ENCODE measurements at places on chromosomes 5 and 9.

GRCh38 chr9:94479757-94480156 lies 75.1 kb upstream of the PCAT7 start:
- H3K4me1 ChIP-seq, result no peaks in the 10 kb centered on the region
- DNase-seq, result no peak
- no peak overlapping the region for H3K4me3 ChIP-seq
- H3K36me3 ChIP-seq, result no peaks in the 10 kb centered on the region
- H3K27me3 ChIP-seq, result peaks cover 16% of the 10 kb centered on the region

GRCh38 chr5:124056326-124056990 lies 544.5 kb downstream of the CSNK1G3 start:
- H3K36me3 ChIP-seq, result no peaks in the 10 kb centered on the region
- H3K27ac ChIP-seq, result no peak overlapping the region
- no peak overlapping the region for H3K4me3 ChIP-seq
- no peak for DNase-seq

DNA sequence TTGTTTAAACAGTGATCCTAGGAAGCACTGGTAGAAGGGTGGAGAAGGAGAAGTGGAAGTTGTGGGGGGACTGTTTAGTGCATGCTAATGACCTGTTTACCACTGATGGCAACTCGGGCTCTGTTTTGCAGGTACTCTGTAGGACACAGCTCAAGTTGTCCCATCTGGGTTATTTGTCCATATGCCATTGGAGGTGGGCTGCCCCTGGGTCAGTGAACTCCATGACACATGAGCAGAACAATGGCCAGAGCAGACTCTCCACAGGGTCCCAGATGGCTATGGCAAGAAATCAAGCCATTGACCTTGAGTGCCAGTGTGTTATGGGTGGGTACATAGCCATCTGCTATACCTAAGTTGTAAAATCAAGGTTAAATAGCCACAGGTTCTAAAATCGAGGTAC lies 175.9 kb downstream of the GAS1 start:
- no peaks in the 10 kb centered on the region for H3K4me1 ChIP-seq
- no peak for DNase-seq
- H3K4me3 ChIP-seq, result no peak overlapping the region
- no peaks in the 10 kb centered on the region for H3K36me3 ChIP-seq

- H3K4me3 ChIP-seq, result no peak overlapping the region
- H3K27me3 ChIP-seq, result no peaks in the 10 kb centered on the region
- H3K27ac ChIP-seq, result no peak overlapping the region
- H3K36me3 ChIP-seq, result no peaks in the 10 kb centered on the region
Observed at GRCh38 chr5:155633338-155633957, 619.9 kb downstream of the KIF4B start.

DNA sequence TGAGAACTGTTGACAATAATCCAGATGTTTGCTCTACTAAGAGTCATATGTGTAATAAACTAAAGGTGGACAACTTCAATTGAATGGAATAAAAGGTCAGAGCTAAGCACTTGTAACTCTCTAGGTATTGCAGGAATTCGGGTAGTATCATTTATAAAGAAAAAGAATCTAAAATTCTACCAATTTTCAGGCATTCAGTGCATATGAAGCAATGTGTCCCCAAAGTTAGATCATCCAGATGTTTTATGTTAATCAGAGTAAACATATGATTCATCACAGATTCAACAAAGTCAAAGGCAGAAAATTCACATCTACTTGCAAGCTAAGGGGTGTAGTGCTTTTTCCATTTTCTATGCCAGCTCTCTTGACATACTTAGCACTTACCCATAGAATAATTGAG lies 477.1 kb downstream of the PDE4D start:
- no peaks in the 10 kb centered on the region for H3K4me1 ChIP-seq
- DNase-seq, result no peak
- H3K27me3 ChIP-seq, result peaks cover 23% of the 10 kb centered on the region
- H3K27ac ChIP-seq, result no peak overlapping the region

- no peak overlapping the region for H3K27ac ChIP-seq
- DNase-seq, result peak; percentile 58
- no peak overlapping the region for H3K4me3 ChIP-seq
- H3K27me3 ChIP-seq, result peaks cover 6% of the 10 kb centered on the region
Observed at GRCh38 chr9:123353984-123354591, 1.9 kb upstream of the CRB2 start.

DNA sequence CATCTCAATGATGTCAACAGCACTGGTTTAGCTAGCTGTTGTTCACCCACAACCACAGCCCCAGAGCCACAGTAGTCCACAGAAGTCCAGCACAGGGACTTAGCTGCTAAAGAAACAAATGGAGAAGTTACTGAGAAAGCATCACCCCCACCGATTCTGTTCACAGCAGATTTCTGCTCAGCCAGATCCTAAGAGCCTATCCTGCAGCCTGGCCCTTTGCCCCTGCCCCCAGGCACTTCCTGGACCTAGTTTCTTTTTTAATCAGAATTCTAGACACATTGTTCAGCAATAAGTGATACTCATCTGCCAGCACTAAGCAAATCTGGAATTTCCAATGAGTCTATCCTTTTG lies 7.4 kb downstream of the B4GALT1 start:
- peak overlapping the region; percentile 91 for H3K27ac ChIP-seq
- H3K27me3 ChIP-seq, result no peaks in the 10 kb centered on the region
- peaks cover 93% of the 10 kb centered on the region for H3K4me1 ChIP-seq

GRCh38 chr5:180555168-180555921 lies 36.0 kb downstream of the SCGB3A1 start:
- H3K4me1 ChIP-seq, result peaks cover 10% of the 10 kb centered on the region
- peaks cover 68% of the 10 kb centered on the region for H3K36me3 ChIP-seq
- no peak for DNase-seq
- no peak overlapping the region for H3K27ac ChIP-seq
- H3K4me3 ChIP-seq, result no peak overlapping the region

DNA sequence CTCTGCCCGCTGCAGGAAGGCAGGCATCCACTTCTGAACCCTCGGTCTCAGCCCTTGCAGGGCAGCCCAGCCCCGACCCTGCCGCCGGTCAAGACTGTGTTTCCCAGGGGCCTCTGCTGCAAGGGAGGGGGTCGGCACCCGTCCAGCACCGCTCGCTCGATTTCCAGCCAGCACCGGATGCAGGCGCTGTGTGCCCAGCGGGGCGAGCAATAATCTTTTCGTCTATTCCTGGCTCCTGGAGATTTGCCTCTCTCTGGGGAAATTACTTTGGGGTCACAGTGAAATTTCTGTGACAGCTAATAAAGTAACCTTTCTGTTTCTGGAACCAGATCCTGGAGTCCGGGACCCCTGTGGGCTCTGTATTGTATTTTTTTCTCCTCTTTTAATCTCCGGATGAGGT lies 155.3 kb downstream of the COL23A1 start:
- no peaks in the 10 kb centered on the region for H3K36me3 ChIP-seq
- no peaks in the 10 kb centered on the region for H3K4me1 ChIP-seq
- no peak overlapping the region for H3K27ac ChIP-seq
- no peak overlapping the region for H3K4me3 ChIP-seq
- H3K27me3 ChIP-seq, result peaks cover 1% of the 10 kb centered on the region

- no peak overlapping the region for H3K27ac ChIP-seq
- DNase-seq, result no peak
- peaks cover 39% of the 10 kb centered on the region for H3K36me3 ChIP-seq
- H3K4me3 ChIP-seq, result no peak overlapping the region
- H3K4me1 ChIP-seq, result no peaks in the 10 kb centered on the region
Observed at GRCh38 chr9:92614763-92615461, 55.0 kb downstream of the IPPK start.

DNA sequence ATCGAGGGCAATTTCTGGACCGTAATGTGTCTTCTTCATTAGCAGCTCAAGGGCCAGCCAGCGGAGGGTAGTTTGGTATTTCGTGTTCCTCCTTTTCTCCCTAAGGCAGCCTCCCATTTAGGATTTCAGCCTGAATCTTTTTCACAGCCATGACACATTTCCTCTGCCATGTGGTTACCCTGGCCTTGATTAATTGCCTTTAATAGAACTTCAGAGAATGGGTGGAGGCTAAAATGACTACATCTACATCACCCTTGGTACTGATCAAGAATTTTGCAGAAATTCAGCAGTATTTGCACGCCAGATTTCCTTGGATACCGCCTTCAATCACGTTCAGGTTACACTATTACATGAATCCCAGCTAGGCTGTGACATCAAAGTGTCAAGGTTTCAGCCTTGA lies 58.0 kb downstream of the ADAMTS16 start:
- no peaks in the 10 kb centered on the region for H3K36me3 ChIP-seq
- no peak overlapping the region for H3K4me3 ChIP-seq
- no peaks in the 10 kb centered on the region for H3K4me1 ChIP-seq
- DNase-seq, result no peak
- H3K27ac ChIP-seq, result no peak overlapping the region

GRCh38 chr5:43039471-43040286 lies 440 bp downstream of the ANXA2R start:
- peaks cover 42% of the 10 kb centered on the region for H3K4me1 ChIP-seq
- DNase-seq, result peak; percentile 71
- peak overlapping the region; percentile 99 for H3K27ac ChIP-seq
- H3K4me3 ChIP-seq, result peak overlapping the region; percentile 97

DNA sequence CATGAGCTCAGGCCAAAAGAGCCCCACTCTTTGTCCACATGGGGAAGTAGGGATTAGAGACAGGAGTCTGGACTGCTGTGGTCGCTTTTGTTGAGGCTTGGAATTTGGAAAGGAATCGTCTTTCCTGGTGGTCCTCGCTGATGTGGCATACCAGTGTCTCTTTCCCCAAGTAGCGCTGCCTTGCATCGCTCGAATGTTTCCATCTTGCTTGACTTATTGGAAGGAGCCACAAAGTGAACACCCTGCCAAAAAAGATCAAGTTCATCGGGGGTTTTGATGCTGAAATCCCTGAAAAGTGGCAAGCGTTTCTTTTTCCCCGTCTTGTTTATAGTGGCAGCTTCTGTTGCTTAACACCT lies 161.3 kb downstream of the MACROH2A1 start:
- DNase-seq, result peak; percentile 4
- H3K4me3 ChIP-seq, result no peak overlapping the region
- H3K36me3 ChIP-seq, result no peaks in the 10 kb centered on the region
- H3K27ac ChIP-seq, result no peak overlapping the region

DNA sequence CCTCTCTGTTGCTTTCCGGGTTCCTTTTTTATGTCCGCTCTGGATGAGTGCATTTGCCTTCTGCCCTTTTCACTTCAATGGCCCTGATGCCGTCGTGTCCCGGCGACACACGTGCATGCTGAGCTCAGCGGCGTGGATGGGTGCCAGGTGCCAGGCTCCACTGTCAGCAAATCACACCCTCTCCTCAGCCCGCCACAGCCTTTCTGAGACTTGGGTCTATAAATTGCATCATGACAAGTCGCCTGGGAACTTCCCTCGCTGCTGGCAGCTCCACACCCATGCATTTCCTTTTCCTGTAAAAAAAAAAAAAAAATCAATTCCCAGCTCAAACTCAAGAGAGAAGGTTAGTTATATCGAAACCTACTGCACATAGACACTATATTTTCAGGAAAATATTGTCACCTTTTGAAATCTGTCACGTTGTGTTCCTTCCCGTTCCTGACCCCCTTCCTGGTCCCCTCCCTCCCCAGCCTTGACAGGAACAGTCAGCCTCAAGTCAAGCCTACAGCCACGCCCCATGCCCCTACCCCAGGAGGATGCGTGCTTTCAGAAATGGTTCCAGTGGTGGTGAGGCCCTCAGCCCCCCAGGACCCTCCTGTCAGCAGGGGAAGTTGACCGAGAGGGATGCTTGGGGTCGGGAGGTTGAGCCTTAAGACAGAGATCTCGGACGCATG lies 110.3 kb upstream of the PTCH1 start:
- H3K27ac ChIP-seq, result no peak overlapping the region
- no peaks in the 10 kb centered on the region for H3K36me3 ChIP-seq
- H3K4me3 ChIP-seq, result no peak overlapping the region
- peaks cover 8% of the 10 kb centered on the region for H3K27me3 ChIP-seq

GRCh38 chr9:134902936-134903335 lies 14.8 kb downstream of the FCN1 start:
- H3K4me3 ChIP-seq, result no peak overlapping the region
- DNase-seq, result no peak
- no peaks in the 10 kb centered on the region for H3K4me1 ChIP-seq
- peaks cover 7% of the 10 kb centered on the region for H3K27me3 ChIP-seq
- no peaks in the 10 kb centered on the region for H3K36me3 ChIP-seq

DNA sequence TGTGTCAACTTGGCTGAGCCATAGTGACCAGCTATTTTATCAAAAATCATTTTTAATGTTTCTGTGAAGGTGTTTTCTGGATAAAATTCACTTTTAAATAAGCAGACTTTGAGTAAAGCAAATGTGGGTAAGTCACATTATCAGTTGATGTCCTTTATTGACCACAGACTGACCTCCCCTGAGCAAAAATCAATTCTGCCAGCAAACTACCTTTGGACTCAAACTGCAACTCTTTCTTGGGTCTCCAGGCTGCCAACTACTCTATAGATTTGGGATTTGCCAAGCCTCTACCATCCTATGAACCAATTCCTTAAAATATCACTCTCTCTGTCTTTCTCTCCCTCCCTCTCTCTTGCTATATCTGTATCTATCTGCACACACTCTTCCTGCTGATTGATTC lies 1571.7 kb upstream of the NUDT12 start:
- no peaks in the 10 kb centered on the region for H3K4me1 ChIP-seq
- no peaks in the 10 kb centered on the region for H3K27me3 ChIP-seq
- H3K27ac ChIP-seq, result no peak overlapping the region
- no peaks in the 10 kb centered on the region for H3K36me3 ChIP-seq
- no peak overlapping the region for H3K4me3 ChIP-seq
- DNase-seq, result no peak

GRCh38 chr5:104612005-104612404 lies 1049.4 kb upstream of the NUDT12 start:
- no peaks in the 10 kb centered on the region for H3K4me1 ChIP-seq
- no peak overlapping the region for H3K4me3 ChIP-seq
- DNase-seq, result no peak
- no peaks in the 10 kb centered on the region for H3K36me3 ChIP-seq
- no peak overlapping the region for H3K27ac ChIP-seq
- H3K27me3 ChIP-seq, result no peaks in the 10 kb centered on the region

DNA sequence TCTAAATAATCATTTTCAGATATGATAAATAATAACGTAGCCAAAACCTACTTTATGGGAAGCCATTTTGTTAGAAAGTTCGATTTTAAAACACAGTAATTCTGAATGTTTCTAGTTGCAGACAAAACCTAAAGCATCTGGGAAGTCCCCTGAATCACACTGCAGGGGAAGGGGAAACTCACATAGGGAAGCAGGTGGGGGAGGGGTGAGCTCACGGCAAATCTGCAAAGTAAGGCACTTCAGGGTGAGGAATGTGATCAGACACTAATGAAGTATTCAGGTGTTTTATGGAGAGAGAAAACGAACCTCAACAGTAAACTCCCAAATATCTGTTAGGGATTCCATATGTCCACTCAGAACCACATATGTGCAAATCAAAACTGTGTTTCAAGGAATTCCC lies 70.7 kb downstream of the EPB41L4A start:
- H3K36me3 ChIP-seq, result no peaks in the 10 kb centered on the region
- no peak for DNase-seq
- no peaks in the 10 kb centered on the region for H3K4me1 ChIP-seq

GRCh38 chr9:136956604-136957003 lies 4.5 kb downstream of the LCN12 start:
- H3K4me3 ChIP-seq, result no peak overlapping the region
- peaks cover 13% of the 10 kb centered on the region for H3K4me1 ChIP-seq
- no peaks in the 10 kb centered on the region for H3K27me3 ChIP-seq
- no peak for DNase-seq
- H3K27ac ChIP-seq, result no peak overlapping the region
